Activated CD8-positive, alpha-beta memory T cell treated with anti-CD3 and anti-CD28 coated beads, Interleukin-2, amount 10 ng/mL, durations not matched to agents 7 days and 5 days (primary cell): ENCODE measurements at places on chromosomes 5 and 9. TPM values are rescaled to one million over a fixed set of nuclear protein-coding genes. Genes with fewer than 3 reads are reported as not detected.

GRCh38 chr5:71632168-71632567 lies 45.0 kb downstream of the MCCC2 start:
- DNase-seq = no peak

GRCh38 chr9:10274175-10274574 lies 338.6 kb downstream of the PTPRD start:
- DNase-seq = no peak

DNA sequence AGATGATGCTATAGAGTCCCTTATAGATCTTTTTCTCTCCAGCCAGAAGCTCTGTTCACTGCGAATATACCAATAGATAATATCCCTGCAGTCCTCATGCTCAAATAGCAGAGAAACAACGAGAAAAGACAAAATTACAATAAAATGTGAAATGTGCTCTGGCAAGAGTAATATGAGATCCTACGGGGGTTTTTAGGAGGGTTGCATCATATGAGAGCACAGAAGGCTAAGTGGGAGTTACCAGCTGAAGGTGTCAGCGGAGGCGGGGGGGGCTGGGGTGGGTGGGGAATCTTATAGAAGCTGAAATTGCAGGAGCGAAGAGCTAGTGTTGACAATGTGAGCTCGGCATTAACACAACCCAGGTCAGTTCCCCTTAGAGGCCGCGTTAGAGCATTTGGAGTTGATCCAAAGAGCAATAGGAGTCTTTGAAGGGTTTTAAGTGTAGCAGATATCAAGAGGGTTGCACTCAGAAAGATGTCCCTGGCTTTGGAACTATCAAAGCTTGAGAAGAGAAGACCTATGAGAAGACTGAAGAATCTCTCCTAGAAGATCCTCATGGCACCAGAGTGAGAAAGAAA lies 109.7 kb downstream of the BASP1 start:
- no peak for DNase-seq

DNA sequence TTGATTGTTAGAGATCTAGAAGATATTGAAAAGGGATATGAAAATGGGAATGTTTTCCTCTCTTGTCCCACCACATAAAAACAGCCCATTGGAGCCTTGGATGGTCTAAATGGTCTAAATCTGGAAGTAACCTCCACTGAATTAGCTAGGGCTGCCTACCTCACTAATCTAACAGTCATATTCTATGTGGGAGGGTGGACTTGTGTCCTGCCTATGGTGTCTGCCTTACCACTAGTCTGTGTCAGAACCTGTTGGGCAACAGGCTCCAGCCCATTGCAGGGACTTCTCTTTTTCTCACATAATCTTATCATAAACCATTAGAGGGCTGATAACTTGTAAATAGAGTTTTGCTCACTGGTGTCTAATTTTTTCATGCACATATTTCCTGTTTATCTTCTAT lies 548.8 kb upstream of the CDH18 start:
- DNase-seq = no peak

- no peak for DNase-seq
These were observed 6.3 kb upstream of the ASS1 start for GRCh38 chr9:130438382-130438981.

GRCh38 chr9:1179366-1179765 lies 129.2 kb downstream of the DMRT2 start:
- DNase-seq = no peak

Gene IFNA5
- not detected for total RNA-seq

Gene PRDM9
- total RNA-seq = not detected

DNA sequence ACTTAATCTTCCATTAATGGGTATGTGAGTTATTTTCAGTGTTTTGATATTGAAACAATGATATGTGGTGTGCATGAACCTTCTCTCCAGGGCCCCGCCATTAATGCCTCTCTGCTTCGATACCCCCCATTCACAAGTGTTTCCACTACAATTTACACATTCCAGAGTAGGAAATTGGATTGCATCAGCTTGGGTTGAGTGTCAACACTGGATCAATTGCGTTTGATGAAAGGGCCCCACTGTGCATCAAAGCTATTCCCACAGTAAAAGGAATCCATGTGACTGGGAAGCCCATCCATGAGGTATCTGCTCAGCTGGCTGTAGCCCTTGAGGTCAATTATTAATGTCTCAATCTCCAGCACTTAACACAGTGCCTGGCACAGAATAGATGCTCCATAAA lies 17.8 kb upstream of the LVRN start:
- DNase-seq = no peak

DNA sequence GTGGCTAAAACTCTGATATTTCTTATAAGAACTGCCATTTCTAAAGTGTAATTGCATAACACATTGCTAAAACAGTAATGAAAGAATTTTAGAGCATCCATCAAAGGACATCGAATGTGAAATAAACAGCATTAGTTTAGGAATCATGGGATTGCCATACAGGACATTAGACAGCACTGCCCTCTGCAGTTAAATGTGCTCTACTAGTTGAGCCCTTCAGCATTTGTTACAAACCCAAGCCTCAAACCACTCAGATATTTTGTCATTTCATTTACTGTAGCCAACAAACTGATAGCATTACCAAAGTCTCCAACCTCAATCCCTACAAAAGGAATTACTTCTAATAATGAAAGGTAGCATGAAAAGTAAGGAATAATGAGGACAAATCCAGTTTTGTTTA lies 116.8 kb upstream of the COX7C start:
- DNase-seq = no peak

GRCh38 chr9:88750832-88751360 lies 215.9 kb downstream of the NXNL2 start:
- DNase-seq = no peak
